Stomach (tissue), 19 donors: ENCODE measurements at places on chromosomes 1 and 21. TPM values are rescaled to one million over a fixed set of nuclear protein-coding genes. Genes with fewer than 3 reads are reported as not detected.

Gene CDK11B
- 29.3 TPM for total RNA-seq

Gene FALEC
- not detected for total RNA-seq

Gene SELP
- total RNA-seq = 9.9 TPM

Gene AP4B1
- 34.0 TPM for total RNA-seq

Gene RGL1
- 19.3 TPM for total RNA-seq

Gene LINGO4
- total RNA-seq = 3.2 TPM

Gene MMP23B
- 15.2 TPM for total RNA-seq

Gene CELA2A
- total RNA-seq = not detected

Gene CORT
- 1.5 TPM for total RNA-seq

Gene ROR1
- total RNA-seq = 37.3 TPM

Gene TINAGL1
- 159 TPM for total RNA-seq

Gene PTGER3
- 13.0 TPM for total RNA-seq
